ENCODE measurements at places on chromosomes 5 and 9. TPM values are rescaled to one million over a fixed set of nuclear protein-coding genes. Genes with fewer than 3 reads are reported as not detected.

PCDHGA12 gene
- total RNA-seq: 9.1 TPM

FST gene
- 14.0 TPM for total RNA-seq

PITX1 gene
- total RNA-seq: 0.15 TPM

ASPN gene
- 7.3 TPM for total RNA-seq

GNA14 gene
- total RNA-seq: 0.13 TPM

CCDC192 gene
- not detected for total RNA-seq

CER1 gene
- not detected for total RNA-seq

MARCHF11 gene
- total RNA-seq: not detected

AQP3 gene
- total RNA-seq: 728 TPM

PRLR gene
- 11.4 TPM for total RNA-seq

TXNDC8 gene
- total RNA-seq: not detected

CCL21 gene
- 13.6 TPM for total RNA-seq

RORB gene
- total RNA-seq: 0.19 TPM

FGF1 gene
- 0.38 TPM for total RNA-seq

EDIL3 gene
- total RNA-seq: 21.5 TPM

TMOD1 gene
- 4.9 TPM for total RNA-seq

PCDHGB7 gene
- total RNA-seq: 8.0 TPM

PDE6A gene
- 0.04 TPM for total RNA-seq

GSN gene
- 835 TPM for total RNA-seq

RHOBTB3 gene
- total RNA-seq: 16.7 TPM

CDC20B gene
- not detected for total RNA-seq

Measured in lower leg skin (tissue), 4 donors.